ENCODE measurements at places on chromosomes 16 and 17.

GRCh38 chr17:49814781-49815529 lies 26.5 kb downstream of the KAT7 start:
- no peak for DNase-seq

DNA sequence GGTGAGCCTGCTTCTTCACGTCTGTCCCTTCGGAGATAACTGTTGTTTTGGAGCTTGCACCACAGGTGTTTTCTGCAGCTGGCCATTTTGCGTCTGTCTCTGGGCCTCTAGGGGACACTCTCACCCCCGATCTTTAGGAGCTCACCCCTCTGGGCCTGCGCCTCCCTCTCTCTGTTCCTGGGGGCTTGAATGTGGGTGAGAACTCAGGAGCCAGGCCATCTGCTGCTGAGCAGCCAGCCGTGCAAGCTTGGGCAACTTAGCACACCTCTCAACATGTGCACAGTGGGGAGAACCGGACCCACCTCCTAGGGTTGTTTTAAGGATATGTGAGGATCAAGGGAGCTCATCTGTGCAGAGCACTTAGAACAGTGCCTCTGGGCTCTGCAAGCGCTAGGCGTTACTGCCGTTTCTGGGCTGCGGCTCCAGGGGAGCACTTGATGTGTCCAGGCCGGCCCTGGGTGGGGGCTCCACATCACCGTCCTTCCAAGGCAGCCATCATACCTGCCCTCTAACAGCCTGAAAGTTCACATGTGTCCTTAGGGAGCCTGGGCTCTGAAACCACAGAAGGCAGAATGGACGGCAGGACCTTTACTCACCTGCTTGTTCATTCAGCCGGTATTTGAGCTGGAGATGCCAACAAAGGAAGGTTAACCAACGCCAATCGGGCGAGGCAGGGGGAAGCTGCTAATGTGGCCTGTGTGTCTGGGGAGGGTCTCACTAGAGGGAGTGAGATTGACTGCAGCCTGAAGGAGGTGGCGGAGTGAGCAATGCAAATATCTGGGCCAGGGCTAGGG lies 66.3 kb downstream of the MRC2 start:
- DNase-seq = no peak

- DNase-seq = no peak
Measured at GRCh38 chr16:86576591-86577313, 1.6 kb upstream of the FOXL1 start.

GRCh38 chr16:68074850-68075555 lies 10.2 kb upstream of the NFATC3 start:
- no peak for DNase-seq

DNA sequence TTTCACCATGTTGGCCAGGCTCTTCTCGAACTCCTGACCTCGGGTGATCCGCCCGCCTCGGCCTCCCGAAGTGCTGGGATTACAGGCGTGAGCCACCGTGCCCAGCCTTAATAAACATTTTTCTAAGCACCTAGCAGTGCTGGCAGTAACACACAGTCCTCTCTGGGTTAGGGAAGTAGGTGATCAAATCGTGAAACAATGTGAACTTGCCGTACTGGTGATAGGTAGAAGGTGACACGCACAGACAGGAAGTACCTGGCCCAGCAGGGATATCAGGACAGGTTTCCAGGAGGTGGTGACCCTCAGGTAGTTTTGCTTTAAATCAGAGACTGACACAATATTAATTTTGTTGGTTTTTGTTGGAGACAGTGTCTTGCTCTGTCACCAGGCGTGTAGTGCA lies 4.5 kb downstream of the PLD2 start:
- no peak for DNase-seq

DNA sequence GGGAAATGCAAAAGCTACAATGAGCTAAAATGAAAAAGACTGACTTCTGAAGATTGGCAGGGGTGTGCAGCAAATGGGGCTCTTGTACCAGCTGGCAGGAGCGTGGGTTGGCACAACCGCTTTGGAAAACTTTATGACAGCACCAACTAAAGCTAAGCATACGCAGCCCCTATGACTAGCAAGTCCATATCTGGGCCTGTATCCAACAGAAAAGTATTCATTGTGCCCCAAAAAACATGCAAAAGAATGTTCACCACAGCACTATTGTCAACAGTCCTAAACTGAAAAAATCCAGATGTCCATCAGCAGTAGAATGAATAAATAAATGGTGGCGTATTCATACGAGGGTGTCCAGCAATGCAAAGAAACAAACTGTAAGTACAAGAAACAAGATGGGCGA lies 22.6 kb upstream of the ITGA3 start:
- no peak for DNase-seq

DNA sequence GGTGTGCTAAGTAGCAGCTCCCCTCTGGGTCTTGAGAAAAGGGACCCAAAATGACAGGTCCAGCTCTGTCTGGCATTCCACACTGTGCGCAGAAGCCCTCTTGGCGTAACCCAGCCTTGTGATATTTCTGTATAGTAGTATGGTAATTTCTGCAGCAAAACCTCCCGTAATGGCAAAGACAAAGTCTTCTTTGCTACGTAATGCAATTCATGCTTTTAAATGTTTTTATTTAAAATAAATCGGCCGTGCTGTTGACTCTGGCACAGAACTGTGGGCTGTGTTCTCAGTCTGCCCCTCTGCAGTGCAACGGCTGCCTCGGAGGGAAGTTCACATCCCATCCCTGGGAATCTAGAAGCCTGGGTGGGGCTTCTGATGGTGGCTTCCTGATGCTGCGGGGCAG lies 75.2 kb downstream of the ASIC2 start:
- DNase-seq = no peak

DNA sequence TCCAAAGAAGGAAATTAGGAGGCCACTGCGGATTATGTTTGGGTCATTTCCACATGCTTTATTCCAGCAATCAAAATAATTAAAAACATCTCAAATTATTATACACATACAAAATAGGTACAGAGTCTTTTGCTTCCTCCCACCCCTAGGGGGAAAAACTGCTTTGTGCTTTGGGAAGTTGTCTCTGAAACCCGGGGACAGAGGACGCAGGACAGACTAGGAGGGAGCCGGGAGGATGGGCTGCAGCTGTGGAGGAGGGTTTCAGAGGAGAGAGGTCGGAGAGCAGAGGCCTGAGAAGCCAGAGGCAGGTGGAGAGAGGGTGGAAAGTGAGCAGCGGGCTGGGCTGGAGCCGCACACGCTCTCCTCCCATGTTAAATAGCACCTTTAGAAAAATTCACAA lies 17.4 kb downstream of the COL1A1 start:
- DNase-seq = no peak

GRCh38 chr17:35064516-35065215 lies 1.2 kb upstream of the RFFL start:
- DNase-seq = no peak

All from stimulated activated CD4-positive, alpha-beta T cell treated with anti-CD3 and anti-CD28 coated beads, Interleukin-4, amount 100 ng/mL, for 1 hour (primary cell).